ENCODE measurements at places on chromosomes 7 and 10.

DNA sequence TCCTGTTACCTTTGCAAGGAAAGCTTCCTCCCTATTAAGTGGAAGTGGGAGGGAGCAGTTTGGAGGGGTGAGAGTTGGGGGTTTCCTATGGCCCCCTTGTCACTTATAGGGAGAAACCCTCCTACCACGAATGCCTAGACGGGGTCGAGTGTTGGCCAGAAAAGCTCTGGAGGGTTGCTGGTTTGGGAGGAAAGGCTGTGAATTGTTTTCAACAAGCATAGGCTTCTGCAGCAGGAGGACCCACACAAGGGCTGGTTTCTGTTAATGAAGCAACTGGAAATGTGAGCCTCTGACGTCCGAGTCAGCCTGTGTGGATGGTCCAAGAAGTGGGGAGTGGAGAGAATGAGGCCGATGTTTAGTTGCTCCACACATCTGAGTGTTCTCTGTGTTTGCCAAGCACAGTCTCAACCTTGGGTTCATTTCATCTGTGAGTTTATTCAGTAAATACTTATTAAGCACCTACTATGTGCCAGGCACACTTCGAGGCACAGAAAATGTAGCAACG is 37.3 kb upstream of the LEP start:
- no peak for DNase-seq

DNA sequence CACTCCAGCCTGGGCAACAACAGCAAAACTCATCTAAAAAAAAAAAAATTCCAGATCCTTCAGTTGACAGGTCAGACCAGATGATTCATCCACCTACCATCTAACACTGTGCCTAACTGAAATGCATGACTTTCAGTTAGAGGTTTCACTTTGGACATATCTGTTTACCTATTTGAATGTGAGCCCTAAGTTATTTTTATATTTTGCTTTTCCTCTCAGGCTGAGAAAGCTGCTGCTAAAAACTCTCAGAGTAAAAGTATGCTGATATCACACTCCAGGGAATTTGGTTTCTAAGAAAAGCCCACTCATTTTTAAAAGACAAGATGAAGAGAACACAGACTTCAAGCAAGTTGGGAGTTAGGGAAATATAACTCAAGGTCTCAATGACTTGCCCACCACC is 126.0 kb downstream of the SGMS1 start:
- DNase-seq, result peak; percentile 74

GRCh38 chr7:48899932-48900331 is 24.4 kb upstream of the CDC14C start:
- DNase-seq, result no peak

GRCh38 chr10:118925404-118926071 is 104.0 kb upstream of the NANOS1 start:
- no peak for DNase-seq

- no peak for DNase-seq
Measured at GRCh38 chr7:149454006-149454405, 6.9 kb downstream of the ZNF777 start.

- no peak for DNase-seq
Measured at GRCh38 chr10:127798111-127798510, 61.1 kb downstream of the FOXI2 start.

GRCh38 chr7:2159176-2159520 is 73.6 kb downstream of the MAD1L1 start:
- no peak for DNase-seq

DNA sequence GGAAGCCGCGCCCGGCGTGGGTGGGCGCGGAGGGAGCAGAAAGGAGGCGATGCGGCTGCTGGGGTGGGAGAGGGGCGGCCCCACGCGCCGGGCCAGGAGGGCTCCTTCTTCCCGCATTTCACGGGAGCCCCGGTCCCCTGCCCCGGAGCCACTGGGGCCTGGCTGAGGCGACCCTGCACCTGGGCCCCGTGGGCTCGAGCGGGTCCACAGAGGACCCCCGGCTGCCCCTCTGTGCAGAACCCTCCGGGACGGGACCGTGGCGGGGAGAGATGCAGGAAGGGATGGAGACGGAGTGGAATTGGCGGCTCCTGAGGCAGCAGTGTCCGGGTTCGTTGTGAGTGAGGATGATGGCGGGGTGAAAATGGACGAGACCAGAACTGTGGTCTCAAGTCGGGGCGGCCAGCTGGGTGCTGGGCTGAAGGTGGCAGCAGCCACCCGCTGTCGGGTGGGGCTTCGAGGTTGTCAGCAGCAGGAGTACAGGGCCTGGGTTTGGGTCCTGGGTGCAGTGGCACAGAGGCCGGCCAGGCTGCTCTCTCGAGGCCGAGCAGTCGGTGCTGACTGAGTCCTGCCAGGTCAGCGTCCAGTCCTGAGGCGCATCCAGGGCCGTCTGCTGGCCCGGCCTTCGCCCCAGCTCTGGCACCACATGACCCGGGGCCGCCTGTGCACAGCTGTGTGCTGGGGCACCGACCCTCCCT is 80.4 kb downstream of the VIPR2 start:
- DNase-seq, result no peak

DNA sequence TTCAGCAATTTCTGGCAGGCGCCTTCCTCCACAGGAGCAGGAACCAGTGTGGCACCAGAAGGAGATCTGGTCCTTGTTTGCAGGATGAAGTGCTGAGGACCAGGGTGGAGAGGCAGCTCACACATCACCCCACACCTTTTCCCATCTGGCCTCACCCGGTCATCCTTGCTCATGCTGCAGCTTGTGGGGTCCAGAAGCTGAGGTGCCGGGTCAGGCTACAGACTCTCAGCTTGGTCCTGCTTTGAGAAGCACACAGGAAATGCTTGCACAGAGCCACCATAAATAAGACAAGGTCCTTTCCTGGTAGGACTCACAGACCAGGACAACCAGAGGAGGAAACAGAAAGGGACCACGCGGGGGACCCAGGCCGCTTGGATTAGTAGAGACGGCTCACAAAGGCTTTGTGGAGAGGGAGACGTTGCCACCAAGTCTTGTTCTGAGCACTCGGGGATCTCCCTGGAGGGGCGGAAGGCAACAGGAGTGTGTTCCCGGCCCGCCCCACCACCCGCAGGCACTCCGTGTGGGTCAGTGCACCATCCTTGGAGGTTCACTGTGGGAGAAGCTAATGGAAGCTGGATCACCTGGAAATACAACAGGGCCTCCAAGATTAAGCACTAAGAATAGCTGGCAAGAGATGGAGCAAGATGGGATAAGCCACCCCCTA is 29.6 kb upstream of the EN2 start:
- DNase-seq, result no peak

GRCh38 chr7:101220295-101220694 is 2.3 kb downstream of the ZNHIT1 start:
- DNase-seq, result no peak

GRCh38 chr7:31933481-31933880 is 136.7 kb downstream of the PDE1C start:
- peak; percentile 57 for DNase-seq

- DNase-seq, result no peak
Measured at GRCh38 chr7:44081266-44081748, 1.0 kb downstream of the POLM start.

DNA sequence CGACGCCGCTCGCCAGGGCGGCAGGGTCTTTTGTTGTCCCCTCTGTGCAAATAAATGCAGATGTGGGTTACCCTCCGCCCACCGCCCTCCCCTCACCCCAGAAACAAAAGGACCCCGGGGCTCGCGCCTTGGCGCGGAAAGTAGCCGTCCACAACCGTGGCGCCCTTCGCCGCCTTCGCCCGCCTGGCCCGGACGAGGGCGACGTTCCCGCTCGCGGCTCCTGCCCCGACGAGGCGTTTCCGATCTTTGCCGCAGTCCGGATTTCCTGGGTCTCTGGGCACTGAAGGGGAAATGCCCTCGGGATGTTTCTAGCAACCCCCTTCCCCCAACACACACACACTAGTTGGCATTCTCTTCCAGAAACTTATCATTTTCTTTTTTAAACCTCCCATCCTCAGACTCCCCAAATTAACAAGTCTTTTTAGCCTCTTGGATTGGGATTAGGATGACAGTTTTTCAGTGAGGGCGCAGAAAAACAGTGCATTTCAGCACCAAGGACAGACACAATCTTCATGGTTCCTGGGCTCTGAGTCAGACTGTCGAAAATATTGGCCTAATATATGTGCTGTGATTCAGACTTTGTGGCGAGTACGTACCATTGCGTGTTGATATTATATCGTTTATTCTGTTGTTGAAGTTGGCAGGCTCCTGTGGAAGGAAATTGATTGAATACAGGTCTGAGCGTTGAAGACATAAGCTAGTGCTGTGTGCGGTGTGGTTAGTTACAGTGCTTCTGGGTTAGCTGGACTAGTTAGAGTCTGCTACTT is 771 bp downstream of the PHYHIPL start:
- DNase-seq, result peak; percentile 74

GRCh38 chr10:95759233-95759826 is 3.4 kb downstream of the ENTPD1 start:
- peak; percentile 16 for DNase-seq

GRCh38 chr10:14381475-14381874 is 50.8 kb upstream of the FRMD4A start:
- no peak for DNase-seq

- DNase-seq, result peak; percentile 64
Measured at GRCh38 chr10:68826764-68827591, at the start of gene STOX1. TSS of gene STOX1 (plus strand) at chr10:68827531. CDS start at chr10:68827624, 93 bp downstream.

DNA sequence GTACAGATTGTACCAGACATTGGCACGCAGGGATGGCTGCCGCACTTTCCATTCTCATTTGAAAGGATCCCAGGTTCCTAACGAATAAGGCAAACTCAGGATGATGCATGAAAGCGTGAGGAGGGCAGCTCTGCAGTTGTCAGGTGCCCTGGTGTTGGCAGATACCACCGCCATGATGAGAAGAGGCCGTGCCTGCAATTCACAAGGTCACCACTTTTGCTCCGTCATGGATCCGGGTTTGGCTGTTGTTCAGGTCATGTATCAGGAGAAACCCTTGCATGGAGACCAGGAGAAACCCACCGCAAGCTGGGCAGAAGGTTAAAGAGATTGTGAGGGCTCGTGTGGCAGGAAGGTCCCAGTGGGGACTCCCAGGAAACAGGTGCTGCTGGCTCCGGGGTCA is 233.2 kb downstream of the KLF6 start:
- no peak for DNase-seq

- peak; percentile 88 for DNase-seq
Measured at GRCh38 chr10:50469288-50469687, 154.5 kb downstream of the SGMS1 start.

DNA sequence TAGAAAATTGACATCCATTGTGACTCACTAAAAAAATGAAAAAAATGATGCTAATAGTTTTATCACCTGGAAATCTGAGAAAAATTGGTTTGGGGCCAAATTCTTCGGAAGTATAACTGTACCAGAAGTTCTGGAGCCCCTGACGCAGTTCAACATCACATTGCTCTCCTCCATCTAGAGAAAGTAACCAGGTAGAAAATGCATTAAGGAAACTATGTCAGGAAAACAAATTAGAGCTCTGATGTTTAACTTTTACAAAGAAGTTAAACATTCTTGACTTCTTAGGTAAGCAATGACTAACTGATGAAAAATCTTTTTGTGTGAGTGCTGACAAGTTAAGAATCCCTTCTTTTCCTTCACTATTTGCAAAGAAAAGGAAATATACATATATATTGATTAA is 61.1 kb upstream of the TMEM196 start:
- no peak for DNase-seq

- no peak for DNase-seq
Measured at GRCh38 chr10:7544203-7544602, 122.6 kb downstream of the ITIH5 start.

DNA sequence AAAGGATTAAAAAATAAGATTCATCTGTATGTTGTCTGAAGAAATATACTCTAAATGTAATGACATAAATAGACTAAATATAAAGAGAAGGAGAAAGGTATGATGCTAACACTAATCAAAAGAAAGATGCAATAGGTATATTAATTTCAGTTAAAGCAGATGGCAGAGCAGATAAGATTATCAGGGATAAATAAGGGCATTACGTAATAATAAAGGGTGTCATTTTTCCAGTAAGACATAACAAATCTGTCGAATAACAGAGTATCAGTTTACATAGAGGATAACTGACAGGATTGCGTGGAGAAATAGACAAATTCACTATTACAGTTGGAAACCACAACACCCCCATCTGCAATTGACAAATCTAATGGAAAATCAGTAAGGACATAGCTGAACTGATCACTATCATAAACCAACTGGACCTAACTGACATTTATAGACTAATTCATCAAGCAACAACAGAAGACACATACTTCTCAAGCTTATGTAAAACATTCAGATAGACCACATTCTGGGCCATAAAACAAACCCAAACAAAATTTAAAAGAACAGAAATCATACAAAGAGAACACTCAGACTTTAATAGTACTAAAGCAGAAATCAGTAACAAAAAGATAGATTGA is 384.1 kb upstream of the COBL start:
- DNase-seq, result no peak

- DNase-seq, result no peak
Measured at GRCh38 chr7:104039363-104039762, 49.9 kb upstream of the RELN start.

- DNase-seq, result no peak
Measured at GRCh38 chr7:26743205-26743604, 121.2 kb downstream of the SKAP2 start.

DNA sequence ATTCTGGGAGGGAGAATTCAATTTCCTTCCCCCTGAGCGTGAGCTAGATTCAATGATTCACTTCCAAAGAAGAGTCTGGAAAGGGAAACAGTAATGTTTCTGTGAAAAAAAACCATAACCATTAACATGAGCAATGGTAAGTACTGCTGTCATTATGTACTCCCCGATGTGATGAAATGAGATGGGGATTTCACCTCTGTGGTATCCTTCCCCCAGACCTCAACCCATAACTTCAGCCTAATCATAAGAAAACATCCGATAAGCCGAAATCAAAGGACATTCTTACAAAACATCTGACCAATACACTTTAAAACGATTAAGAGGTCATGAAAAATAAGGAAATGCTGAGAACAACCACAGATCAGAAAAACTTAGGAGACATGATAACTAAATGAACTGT is 27.2 kb downstream of the EZH2 start:
- no peak for DNase-seq

GRCh38 chr10:50805981-50806622 is 66.4 kb downstream of the ASAH2B start:
- DNase-seq, result peak; percentile 11

DNA sequence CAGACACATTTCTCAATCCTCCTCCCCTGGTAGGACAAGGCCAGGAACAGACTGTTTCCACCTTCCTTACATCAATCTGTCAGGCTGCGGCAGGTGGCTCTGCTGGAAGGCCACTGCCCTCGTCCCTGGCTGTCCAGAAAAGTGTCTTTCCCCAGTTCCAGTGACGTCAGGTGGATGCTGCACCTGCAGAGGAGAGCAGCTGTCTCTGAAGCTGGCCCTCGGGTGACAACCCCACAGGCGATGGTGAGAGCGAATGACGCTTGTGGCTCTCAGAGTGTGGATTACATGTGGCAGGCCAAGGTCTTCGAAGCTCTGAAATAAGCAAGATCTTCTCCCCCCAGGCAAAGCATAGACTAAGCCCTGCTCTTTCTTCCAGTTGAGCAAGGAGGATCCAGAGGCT is 146.9 kb upstream of the RET start:
- DNase-seq, result no peak

GRCh38 chr10:68594405-68594804 is 34.3 kb downstream of the TET1 start:
- DNase-seq, result peak; percentile 66

- DNase-seq, result no peak
Measured at GRCh38 chr10:105706281-105707026, 1065.4 kb downstream of the SORCS3 start.

- no peak for DNase-seq
Measured at GRCh38 chr10:127498087-127498486, 51.0 kb upstream of the NPS start.

- no peak for DNase-seq
Measured at GRCh38 chr7:76198202-76198601, 3.5 kb upstream of the SRRM3 start.
